ENCODE measurements at places on chromosomes 4 and X. TPM values are rescaled to one million over a fixed set of nuclear protein-coding genes. Genes with fewer than 3 reads are reported as not detected.

DNA sequence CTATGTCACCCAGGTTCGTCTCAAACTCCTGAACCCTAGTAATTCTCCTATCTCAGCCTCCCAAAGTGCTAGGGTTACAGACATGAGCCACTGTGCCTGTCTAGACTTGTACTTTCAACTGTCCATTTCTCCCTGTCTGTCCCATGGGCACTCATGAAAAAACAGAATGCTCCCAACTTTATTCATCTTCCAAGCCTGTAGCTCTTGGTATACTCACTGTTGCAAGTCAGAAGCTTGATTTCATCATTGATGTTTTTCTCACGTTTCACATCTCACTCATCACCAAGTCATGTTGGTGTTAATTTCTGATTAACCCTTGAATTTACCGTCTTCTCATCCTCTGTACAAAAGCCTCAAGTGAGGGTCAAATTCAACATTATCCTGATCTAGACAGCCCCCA lies 7.3 kb upstream of the SRP72 start:
- H3K4me1 ChIP-seq, result peaks cover 1% of the 10 kb centered on the region
- H3K4me3 ChIP-seq, result no peak overlapping the region
- no peak for DNase-seq
- H3K27me3 ChIP-seq, result no peaks in the 10 kb centered on the region
- H3K27ac ChIP-seq, result no peak overlapping the region
- no peaks in the 10 kb centered on the region for H3K36me3 ChIP-seq

DNA sequence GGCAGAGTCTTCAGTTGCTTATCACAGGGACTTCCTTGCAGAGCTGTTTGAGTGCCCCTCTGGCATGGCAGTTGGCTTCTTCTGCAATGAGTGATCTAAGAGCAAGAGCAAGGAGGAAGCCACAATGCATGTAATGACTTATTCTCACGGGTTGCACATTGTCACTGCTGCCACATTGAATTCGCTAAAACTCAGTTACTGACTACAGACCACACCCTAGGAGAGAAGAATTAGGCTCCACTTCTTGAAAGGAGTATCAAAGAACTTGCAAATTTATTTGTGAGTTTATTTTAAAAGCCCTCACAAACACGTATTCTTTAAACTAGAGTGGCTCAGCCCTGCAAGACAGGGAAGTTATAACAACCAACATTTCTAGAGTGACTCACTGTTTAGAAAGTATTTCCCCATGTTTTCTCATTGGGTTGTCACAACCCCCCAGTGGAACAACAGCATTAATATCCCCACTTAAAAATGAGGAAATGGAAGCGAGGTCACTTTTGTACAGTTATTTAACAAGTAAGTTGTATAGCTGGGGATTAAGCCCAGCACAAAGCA lies 32.4 kb upstream of the RBPJ start:
- no peaks in the 10 kb centered on the region for H3K4me1 ChIP-seq
- H3K27me3 ChIP-seq, result no peaks in the 10 kb centered on the region
- DNase-seq, result no peak
- no peak overlapping the region for H3K4me3 ChIP-seq

GRCh38 chrX:333611-334311 lies 15.2 kb upstream of the GTPBP6 start:
- H3K27ac ChIP-seq, result no peak overlapping the region
- H3K4me1 ChIP-seq, result peaks cover 11% of the 10 kb centered on the region
- no peaks in the 10 kb centered on the region for H3K27me3 ChIP-seq
- no peak for DNase-seq
- no peaks in the 10 kb centered on the region for H3K36me3 ChIP-seq

- no peak overlapping the region for H3K4me3 ChIP-seq
- no peaks in the 10 kb centered on the region for H3K36me3 ChIP-seq
- no peak for DNase-seq
These were observed 93.4 kb downstream of the FRAS1 start for GRCh38 chr4:78150543-78150864.

DNA sequence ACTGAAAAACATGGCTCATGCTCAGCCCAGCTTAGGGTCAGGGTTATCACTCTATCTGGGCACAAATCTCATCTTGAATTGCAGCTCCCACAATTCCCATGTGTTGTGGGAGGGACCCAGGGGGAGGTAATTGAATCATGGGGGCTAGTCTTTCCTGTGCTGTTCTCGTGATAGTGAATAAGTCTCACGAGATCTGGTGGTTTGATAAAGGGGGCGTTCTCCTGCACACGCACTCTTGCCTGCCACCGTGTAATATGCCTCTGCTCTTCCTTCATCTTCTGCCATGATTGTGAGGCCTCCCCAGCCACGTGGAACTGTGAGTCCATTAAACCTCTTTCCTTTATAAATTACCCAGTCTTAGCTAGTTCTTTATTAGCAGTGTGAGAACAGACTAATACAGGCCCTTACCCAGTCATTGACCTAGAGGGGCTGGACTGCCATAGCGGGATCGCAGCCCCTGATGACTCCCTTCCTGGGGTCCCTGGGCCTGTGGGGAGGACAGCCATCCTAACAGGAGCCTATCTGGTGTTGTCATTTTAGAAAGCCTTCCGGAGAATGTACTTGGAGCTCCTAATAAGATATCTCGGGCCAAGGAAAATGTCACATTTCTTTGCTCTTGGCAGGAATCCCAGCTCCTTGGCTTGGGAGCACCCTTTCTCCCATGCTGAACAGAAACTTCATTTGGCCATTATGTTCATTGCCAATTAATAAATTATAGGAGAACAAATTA lies 112.6 kb downstream of the PHKA2 start:
- no peak overlapping the region for H3K4me3 ChIP-seq
- no peak for DNase-seq
- H3K27me3 ChIP-seq, result no peaks in the 10 kb centered on the region

- H3K36me3 ChIP-seq, result no peaks in the 10 kb centered on the region
- H3K4me1 ChIP-seq, result no peaks in the 10 kb centered on the region
- no peak overlapping the region for H3K27ac ChIP-seq
- H3K27me3 ChIP-seq, result no peaks in the 10 kb centered on the region
These were observed 115.0 kb upstream of the INPP4B start for GRCh38 chr4:142960867-142961644.

- no peak for DNase-seq
- H3K27ac ChIP-seq, result no peak overlapping the region
- H3K4me3 ChIP-seq, result no peak overlapping the region
These were observed 87.8 kb downstream of the CLNK start for GRCh38 chr4:10596586-10597290.

Gene SUPT20HL1
- not detected for polyA plus RNA-seq

Gene DCAF8L2
- polyA plus RNA-seq, result not detected

Gene MAOB
- polyA plus RNA-seq, result 80.5 TPM

Gene SLITRK4
- 6.2 TPM for polyA plus RNA-seq

Data from hepatocyte (in vitro differentiated cells).